ENCODE measurements at places on chromosomes 4 and X.

- no peak for DNase-seq
Observed at GRCh38 chr4:103787057-103787456, 67.3 kb upstream of the TACR3 start.

DNA sequence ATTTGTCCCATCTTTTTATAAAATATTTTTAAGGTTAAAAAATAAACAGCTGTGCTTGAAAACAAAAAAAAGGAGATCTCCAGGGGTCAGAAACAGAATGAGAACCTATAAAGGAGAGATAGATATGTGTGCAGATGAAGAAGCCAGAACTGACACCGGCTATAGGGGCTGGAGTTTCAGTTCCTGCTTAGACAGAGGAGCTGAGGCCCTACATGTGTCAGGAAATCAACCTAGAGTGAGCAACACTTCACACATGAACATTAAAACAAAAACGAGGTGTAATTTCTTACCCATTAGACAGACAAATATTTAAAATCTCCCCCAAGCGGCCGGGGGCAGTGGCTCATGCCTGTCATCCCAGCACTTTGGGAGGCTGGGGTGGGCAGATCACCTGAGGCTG, 17.8 kb upstream of the HUWE1 start:
- DNase-seq = no peak

DNA sequence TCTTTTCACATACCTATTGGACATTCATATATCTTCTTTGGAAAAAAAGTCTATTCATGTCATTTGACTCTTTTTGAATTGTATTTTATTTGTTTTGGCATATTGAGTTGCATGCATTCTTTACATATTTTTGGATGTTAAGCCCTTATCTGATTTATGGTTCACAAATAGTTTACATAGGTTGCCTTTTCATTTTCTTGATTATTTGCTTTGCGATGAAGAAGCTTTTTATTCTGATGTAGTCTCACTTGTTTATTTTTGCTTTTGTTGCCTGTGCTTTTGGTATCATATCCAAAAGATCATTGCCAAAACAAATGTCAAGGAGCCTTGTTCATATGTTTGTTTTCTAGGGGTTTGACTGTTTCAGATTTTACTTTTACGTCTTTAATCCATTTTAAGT, 43.9 kb downstream of the SPOCK3 start:
- no peak for DNase-seq

DNA sequence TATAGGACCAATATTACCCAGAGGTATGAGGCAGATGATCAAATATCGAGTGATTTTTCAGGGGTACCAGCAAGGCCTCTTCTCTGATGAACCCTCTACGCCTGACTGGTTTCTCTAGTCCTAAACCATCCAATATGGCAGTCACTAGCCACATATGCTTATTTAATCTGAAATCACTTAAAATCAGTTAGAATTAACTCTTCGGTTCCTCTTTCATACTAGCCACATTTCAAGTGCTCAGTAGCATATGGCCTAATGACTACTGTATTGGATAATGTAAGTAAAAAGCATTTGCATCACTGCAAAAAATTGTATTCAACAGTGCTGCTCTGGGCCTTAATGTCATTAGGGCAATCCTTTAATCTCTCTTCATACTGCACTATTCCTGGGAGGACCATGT, 4.4 kb upstream of the APBB2 start:
- no peak for DNase-seq

DNA sequence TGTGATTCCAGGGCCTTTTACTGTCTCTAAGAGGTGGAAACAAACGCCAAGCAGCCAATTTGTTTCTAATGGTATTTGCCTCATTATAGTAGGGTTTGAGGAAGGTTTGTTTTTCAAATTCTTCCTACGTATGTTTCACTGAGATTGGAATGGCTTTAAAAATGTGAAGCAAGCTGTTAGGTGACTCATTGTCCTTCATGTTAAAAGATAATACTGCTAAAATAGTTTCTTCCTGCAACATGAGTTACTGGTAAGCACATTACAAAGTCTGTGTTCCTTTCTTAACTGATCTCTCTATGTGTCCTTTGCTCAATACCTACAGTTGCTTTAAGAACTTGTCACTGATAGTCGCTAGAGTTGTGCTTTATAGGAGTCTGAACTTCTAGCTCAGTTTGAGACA, 1183.9 kb downstream of the RPA4 start:
- DNase-seq = no peak

DNA sequence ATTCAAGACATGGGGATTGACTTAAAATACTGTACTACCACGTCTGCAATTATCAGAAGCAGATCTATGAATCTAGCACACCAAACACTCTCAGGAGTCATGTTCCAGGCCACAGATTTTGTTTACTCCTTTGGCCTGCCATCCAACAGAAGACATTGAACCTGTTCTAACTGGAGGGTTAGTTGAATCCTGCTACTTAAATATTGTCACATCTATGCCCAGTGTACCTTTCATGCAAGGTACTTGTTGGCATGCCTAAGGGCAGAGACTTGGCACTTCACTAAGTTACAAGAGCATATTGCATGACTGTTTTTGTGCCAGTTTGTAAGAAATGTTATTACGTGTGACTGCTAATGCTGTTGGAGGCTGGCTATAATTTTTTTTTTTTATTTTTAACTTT, 126.9 kb upstream of the BCOR start:
- DNase-seq = no peak

- no peak for DNase-seq
Observed at GRCh38 chr4:10504570-10505179, 47.4 kb upstream of the ZNF518B start.

DNA sequence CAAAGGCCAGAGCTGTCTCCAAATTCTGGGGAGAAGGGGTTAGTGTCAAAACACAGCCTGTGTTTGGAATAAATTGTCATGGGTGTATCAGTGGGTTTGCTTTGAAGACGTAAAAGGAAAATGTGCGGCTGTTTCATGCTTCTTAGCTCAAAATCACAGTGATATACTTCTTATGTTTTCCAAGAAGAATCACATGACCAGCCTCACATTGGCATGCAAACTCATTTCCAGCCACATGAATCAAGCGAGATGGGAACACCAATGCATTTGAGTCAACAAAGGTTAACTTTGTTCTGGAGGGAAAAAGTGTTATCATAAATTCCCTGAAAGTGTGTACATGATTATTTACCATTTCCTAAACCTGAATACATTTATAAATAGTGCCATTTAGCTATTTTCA, 19.0 kb upstream of the SPP1 start:
- DNase-seq = no peak

GRCh38 chr4:26217961-26218676, 102.7 kb upstream of the RBPJ start:
- DNase-seq = no peak

GRCh38 chrX:107610667-107611066, 17.6 kb upstream of the PRPS1 start:
- DNase-seq = no peak

DNA sequence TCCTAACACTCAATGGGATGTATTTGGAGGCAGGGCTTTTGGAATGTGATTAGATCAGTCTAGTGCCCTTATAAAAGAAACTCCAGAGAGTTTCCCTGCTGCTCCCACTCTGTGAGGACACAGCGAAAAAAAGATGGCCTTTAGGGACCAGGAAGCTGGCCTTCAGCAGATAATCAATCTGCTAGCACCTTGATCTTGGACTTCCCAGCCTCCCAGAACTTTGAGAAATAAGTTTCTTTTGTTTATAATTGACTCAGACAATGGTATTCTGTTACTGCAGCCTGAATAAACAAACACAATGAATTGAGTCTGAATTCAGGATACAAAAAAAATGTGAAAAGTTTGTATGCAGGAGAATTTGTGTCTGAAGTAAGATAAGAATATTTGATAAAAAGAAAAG, 842.1 kb downstream of the FSTL5 start:
- no peak for DNase-seq

- DNase-seq = no peak
Observed at GRCh38 chr4:88817740-88818139, 120.1 kb upstream of the NAP1L5 start.

DNA sequence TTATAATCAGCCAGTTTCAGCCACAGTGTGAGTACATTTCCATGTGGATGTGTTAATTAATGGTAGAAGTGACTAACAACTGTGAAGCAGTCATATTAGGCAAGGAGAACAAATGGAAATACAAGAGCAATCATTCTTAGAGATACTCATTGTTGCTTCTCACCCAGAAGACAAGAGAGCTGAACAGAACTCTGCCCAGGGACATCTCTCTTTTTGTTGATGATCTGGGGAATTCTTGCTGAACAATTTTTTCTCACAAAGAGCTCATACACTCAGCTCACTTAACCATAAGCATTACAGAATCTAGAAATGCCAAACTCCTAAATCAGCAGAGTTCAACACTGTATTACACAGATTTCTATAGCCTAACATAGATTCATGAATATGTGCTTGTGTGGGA, 150.1 kb downstream of the COMMD8 start:
- DNase-seq = no peak

DNA sequence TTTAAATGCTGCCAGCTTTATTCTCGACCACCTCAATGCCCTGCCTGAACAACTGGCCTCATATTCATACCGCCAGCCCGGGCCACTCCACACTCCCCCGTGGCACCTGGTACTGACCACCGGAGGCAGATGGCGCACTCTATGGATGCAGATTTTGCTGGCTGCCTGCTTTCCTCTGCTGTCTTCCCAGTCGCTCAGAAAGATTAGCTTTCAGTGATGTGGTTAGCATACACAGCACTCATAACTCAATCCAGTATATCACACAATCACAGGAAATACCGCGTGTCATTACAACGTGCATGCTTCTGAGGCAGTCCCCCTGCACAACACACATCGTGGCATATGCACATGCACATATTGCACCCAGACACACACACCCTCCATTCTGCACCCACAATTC, 147.2 kb upstream of the BCOR start:
- peak; percentile 33 for DNase-seq

DNA sequence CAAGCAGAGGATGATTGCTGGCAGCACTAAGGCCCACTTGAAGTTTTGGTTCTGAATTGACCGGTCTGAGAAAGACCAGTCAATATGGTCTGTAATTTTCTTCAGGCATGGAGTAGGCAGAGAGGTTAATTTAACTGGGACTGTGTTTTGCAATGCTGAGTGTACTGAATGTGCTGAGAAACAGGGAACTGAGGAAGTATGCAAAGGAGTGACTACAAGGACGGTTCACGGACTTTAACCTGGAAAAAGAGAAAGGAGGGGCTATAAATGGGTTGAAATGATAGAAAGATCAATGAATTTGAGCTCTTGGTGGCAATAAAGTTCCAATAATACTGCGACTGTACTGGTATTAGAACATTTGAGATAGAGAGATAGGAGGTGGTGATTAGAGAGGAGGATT, 84.5 kb downstream of the MAGEB17 start:
- no peak for DNase-seq

DNA sequence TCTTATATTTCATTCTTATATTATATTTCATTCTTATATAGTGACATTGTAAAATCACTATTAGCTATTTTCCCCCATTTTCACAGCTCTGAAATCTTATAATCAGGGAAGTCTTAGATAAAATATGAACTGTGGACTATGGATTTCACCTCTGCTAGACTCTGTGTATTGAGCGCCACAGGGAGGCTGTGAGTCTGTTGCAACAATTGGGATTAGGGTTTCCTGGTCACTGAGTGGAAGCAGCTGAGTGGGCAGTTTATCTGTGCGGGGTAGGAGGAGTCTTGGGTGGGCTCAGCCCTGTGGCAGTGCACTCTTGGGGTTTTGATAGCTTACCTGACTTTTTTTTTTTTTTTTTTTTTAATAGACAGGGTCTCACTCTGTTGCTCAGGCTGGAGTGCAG, 249.5 kb downstream of the PTTG2 start:
- no peak for DNase-seq

DNA sequence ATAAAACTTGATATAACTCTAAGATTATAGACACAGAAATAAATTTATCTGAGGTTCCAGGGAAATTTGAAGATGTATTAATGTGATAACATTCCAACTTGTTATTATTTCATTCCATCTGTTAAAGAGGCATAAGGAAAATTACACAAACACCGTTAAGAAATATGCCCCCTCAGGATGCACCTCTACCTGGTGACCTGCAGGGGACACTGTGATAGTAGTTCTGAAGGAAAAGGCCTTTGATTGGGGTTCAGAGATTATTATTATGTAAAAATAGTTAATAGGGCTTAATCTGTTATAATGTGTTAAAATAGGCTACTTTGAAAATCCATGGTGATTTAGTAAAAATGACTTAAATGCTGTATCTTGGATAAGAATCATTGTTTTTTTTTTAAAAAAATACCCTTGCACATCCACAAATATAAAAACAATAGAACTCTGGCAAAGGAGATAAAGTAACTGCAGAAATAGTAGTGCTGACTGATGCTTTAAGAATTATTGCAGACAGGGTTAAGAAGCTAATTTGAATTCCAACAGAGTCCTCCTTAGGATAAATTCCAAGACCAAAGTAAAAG, 6.1 kb upstream of the ABRAXAS1 start:
- no peak for DNase-seq

DNA sequence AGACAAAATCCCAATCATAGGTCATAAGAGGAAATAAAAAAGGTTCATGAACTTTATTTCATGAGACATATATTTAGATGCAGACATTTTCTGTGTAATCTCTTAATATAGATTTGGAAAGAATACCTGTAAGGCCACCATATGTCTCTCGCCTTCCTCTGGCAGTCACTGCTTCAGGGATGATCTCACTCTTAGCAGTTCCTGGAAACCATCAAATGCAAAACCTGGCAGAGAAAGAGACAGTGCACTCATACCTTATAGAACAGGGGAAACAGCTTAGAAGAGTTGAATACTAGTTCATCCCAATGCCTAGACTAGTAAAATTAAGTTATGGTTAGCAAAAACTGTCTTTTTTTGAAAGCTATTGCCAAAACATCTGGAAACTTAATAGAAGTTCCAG, 243.3 kb downstream of the GASK1B start:
- DNase-seq = no peak

DNA sequence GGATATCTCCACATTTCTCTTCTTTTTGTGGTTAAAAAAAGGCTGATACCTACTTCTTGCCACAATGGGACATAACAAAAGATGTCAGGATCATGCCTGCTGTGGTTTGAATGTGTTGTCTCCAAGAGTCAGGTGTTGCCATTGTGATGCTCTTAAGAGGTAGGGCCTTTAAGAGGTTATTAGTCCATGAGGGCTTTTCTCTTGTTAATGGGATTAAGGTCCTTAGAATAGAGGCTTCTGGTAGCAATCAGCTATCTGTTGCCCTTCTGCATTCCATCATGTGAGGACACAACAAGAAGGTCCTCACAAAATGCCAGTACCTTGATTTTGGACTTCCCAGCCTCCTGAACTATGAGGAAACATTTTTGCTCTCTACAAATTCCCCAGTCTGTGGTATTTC, 191.4 kb downstream of the GBA3 start:
- no peak for DNase-seq

All from fibroblast of skin of left biceps (primary cell).